ENCODE measurements at places on chromosomes 1 and 21.
A peak's percentile ranks its signal among the peaks of the same experiment; 100 is the strongest.

DNA sequence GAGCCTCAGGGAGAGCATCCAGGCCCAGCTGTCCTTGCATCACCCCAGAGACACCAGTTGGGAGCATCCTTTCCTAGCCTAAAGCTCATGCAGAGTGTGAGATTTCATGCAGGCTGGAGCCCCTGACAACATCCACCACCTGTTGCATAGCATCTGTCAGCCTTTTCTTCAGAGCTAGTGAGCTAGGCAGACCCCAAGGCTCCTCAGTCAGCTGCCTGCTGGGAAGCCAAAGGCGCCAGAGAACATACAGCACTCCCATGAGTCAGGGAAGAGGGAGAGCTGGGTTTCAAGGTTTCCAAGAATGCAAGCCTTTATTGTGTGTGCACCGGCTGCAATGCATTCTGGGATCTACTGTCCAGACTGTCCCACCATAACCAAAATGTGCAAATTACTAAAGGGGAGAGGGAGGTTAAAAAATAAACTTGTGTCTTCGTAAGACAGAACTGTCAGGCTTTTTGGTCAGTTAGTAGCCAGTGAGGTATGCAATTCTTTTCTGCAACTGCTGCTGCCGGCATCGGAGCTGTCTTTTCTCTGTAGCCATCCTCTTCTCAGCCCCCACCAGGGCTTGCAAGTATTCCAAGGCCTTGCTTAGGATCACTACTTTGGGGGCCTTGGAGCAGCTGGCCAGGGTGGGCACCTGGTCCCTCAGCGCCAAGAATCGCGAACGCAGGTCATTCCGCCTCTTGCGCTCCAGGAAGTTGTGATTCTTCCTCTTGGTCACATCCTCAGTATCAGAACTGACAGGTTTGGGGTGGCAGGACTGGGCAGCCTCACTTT, 4.6 kb downstream of the MYCL start:
- peak; percentile 42 for DNase-seq

DNA sequence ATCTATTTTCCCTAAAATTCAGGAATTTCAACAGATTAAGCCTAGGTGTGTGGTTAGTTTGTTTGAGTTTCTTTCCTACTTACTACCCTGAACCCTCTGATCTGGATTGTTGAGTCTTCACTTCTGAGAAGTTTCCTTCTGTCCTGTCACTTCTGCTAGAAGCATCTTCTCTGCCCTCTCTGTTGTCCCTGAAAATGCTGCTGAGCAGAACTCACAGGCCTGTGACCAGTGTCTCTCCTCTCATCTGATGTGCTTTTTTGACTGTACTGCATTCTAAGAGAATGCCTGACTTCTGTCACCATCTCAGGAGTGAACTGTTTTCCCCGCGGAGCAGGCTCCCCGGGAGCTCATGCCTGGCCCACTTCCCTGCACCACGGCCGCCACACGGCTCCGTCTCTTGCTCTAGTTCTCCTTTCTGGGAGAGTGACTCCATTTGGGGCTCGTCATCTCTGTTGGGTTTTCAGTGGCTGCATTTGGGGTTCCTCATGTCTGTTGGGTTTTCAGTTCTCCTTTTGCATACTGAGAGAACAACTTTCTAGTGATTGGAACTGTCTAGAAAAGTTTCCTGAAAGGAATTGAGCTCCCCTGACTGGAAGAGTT, 77.9 kb downstream of the POFUT2 start:
- DNase-seq: no peak

DNA sequence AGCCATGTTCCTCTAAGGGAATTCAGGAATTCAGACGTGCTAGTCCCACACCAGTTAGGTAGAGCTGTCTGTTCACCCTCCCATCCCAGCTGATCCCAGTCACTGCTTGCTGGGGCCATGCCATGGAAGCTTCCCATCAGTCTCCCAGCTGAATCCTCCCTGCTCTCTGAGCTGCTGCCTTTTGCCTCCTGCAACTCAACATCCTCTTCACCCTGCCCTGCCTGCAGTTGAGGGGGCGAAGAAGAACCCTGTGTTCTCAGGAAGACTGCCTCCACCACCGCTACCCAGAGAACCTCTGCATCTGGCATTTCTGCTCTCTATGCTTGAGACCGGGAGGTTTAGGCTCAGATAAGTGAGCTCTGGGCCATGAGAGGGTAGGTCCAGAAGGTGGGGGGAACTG, 16.2 kb downstream of the CDCA8 start:
- DNase-seq: no peak

- no peak for DNase-seq
These were observed 7.7 kb downstream of the P3H1 start for GRCh38 chr1:42759114-42759513.

DNA sequence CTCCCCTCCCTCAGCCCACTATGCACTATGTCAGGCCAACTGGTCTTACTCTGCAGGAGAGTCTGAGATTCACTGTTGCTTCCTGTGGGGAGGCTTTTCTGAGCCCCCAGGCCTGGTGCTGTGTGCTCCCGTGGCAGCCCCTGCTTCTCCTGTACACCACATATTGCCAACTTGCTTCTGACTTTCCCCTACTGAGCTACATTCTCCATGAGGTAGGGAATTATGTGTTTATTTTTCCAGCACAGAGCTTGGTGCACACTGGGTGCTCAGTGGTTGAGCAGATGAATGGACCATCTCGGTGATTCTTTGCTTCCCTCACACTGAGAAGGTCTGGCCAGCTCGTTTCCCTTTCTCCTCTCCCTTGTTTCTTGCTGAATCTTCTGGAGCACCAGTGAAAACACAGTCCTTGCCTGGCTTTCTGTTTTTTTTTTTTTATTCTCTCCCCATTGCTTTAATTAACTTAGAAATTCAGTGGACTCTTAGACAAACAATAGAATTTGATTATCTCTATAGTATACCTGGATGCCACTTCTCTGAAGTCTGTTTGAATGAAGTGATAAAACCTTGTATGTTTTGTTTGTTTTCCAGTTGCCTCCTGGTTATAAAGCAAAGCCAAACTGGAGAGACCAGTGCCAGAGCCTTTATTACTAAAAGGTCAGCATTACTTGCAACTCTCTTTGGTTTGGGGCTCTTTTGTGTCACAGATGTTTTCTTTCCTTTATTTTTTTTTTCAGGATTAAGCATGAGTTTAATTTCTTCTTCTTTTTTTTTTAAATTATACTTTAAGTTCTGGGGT, 50.3 kb upstream of the CNIH3 start:
- DNase-seq: no peak

- no peak for DNase-seq
These were observed 34.5 kb downstream of the POFUT2 start for GRCh38 chr21:45253180-45253579.

DNA sequence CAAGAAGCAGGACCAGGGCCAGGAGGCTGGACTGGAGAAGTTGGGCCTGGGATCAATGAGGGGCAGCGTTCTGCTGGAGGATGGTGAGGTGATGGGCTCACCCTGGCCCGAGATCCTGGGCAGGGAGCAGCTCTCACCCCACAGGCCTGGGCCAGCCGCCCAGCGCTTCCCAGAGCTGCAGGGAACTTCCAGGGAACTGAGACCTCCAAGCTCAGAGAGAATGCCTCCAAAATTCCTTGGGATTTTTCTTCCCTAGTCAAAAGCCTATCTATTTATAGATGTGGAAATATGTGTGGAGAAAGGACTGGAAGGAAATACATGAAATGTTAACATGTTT, 121.2 kb downstream of the SPSB1 start:
- no peak for DNase-seq

DNA sequence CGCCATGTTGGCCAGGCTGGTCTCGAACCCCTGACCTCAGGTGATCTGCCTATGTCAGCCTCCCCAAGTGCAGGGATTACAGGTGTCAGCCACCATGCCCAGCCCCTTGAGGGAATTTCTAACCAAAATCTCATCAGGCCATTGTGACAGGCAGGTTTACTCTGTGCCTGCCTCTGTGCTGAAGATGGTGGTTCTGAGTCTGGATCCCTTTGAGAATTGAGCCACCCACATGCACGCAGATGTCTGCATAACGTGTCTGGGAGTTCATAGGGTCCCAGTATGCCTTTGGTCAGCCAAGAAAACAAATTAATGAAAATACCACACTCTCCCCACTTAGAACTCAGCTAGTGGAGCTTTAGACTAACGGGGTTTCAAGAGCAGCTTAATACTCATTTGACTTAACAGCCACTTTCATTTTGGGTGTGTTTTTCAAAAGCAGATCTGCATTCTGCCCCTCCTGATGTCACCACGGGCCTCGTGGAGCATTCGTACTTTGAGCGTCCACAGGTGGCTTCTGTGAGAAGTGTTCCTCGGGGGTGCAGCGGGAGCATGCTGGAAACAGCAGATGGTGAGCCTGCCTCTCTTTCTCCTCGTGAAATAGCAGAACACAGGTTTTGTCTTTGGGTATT, 45.3 kb downstream of the DIP2A start:
- no peak for DNase-seq

DNA sequence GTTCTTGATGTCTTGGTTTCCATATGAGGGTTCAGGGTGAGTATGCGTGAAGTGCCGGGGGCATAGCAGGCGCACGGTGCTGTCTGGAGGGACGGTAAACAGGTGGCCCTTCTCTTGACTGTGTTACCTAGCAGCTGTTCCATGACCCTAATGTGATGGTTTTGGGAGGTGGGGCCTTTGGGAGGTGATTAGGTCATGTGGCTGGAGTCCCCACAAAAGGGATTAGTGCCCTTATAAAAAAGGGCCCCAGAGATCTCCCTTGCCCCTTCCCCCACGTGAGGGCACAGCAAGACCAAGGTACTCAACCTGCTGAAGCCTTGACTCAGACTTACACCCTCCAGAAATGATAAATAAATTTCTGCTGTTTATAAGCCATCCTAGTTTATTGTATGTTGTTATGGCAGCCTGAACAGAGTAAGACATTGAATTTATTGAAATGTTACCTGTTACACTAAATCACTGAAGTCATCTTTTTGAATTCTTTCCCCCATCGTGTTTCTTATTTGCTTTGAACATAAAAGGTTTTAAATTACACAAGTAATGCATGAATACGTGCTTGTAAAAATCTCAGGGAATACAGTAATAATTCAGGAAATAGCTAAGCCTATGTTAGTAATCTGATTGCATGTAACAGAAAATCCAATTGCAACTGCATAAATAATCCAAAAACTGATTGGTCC, 15.6 kb downstream of the TRAPPC10 start:
- no peak for DNase-seq

- no peak for DNase-seq
These were observed 47.2 kb downstream of the FMN2 start for GRCh38 chr1:240138867-240139266.

DNA sequence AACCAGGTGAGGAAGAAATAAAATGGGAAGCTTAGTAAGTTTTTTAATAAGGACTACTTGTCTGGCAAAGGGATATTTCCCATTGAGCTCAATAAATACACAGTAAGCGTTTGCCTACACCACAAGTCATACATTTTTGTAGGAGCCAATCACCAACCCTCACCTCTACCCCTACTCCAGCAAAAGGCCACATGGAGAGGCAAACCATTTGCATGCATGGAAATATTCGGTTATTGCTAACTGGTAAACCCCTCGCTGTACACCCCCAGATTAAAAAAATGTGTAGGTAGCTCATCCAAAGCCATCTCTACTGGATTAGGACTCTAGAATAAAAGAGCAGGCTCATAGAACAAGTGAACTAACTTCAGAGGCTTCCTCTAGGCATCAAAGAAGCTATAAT, 21.1 kb downstream of the PDPN start:
- no peak for DNase-seq

GRCh38 chr1:177849130-177849529, 120.7 kb downstream of the SEC16B start:
- DNase-seq: peak; percentile 90

DNA sequence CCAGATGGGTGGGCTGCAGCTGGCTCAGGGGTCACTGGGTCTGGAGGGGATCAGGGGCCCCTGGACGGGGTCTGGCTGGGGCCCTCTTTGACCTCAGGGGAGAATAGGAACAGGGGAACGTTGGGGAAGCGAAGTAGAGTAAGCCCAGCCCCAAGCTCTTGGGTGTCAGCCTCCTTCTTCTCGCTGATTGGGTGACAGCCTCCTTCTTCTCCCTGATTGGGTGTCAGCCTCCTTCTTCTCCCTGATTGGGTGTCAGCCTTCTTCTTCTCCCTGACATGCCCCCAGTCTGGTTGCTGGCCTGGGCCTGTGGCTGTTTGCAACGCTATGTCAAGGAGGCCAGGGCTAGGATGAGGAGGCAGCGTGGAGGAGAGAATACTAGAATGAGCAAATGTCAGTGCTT, 76.7 kb upstream of the CASZ1 start:
- peak; percentile 4 for DNase-seq

GRCh38 chr1:45470306-45470798, 20.6 kb downstream of the TESK2 start:
- DNase-seq: no peak

DNA sequence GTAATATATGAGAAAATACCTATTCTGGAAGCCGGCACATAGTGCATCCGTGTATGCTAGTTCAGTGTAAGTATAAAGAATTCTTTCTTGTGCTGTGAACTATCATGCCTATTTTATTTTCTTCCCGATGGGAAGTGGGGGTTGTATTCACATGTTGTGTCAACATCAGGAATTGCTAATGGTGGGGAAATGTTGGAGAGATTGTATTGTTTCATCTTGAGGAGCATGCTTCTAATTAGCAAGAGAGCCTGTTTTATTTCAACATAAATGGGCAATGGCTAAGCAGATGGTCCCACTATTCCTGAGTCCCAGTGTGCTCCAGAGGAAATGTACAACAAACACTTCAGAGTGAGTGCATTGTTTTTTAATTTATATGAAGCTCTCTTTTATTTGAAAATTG, 485.2 kb downstream of the PLPP3 start:
- DNase-seq: peak; percentile 90

- no peak for DNase-seq
These were observed 8.5 kb upstream of the WDR47 start for GRCh38 chr1:109050228-109050995.

GRCh38 chr1:85344256-85344694, 67.8 kb upstream of the BCL10 start:
- DNase-seq: peak; percentile 52

- no peak for DNase-seq
These were observed 5.2 kb upstream of the DMRTB1 start for GRCh38 chr1:53454019-53454418.

DNA sequence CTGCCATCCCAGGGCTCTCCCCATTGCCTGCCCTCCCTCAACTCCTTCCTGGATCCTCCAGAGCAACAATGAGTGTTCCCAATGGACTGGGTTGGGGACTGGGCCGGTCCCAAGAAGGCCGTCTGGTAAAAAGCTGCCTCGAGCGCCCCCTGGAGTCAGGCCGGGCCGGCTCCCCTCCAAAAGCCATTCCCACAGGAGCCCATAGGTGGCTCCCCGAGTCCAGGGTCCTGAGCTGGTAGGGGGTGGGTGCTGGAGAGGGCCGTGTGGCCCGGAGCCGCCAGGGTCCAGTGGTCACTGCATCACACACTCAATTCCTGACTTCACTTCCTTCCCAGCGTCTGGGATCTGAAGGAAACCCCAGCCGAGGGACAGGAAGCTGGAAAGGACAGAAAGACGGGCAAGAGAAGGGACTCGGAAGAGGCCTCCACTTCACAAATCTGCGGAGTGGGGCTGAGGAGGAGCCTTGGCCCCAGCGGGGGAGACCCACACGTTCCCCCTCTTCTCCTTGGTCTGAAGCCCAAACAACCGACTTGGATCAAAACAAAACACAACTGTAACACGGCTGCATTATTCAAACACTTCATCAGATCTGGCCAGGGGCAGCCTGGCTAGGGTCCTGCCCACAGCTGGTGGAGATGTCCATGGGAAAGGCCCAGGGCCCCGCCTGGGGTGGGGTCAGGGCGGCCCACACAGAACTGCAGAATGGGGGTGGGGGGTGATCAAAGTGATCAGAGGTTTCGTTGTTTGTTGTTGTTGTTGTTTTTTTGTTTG, 10.9 kb upstream of the ALDH4A1 start:
- DNase-seq: peak; percentile 78
